ENCODE measurements at places on chromosomes 6 and 20.

DNA sequence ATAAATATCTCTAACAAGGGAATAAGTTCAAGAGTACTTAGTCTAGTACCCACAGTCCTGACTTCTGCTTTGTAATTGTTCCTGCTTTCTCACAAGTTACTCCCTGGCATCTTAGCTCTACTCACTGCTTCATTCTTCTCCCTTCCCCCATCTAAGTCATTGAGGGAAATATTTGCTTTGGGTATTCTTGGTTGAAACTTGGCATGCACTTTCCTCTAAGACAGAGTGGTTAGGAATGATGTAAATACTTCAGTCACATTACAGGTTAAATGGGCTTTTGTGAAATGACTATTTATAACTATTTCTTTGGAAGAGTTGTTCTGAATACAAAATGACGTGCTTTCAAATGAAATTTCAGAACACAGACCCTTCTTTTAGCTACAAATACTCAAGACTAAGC, 67.7 kb upstream of the PLEKHG1 start:
- no peak for DNase-seq

GRCh38 chr6:62371453-62372210, 85.6 kb upstream of the KHDRBS2 start:
- DNase-seq: no peak

DNA sequence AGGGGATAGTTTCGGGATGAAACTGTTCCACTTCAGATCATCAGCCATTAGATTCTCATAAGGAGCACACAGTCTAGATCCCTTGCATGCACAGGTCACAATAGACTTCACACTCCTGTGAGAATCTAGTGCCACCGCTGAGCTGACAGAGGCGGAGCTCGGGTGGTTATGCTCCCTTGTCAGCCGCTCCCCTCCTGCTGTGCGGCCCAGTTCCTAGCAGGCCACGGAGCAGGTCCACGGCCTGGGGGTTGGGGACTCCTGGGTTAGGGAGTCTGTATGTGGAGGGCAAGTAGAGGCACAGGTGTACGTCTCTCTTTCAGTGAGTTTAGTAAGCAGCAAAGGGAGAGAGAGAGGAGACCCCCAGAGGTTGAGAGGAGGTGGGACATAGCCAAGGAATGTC, 30.5 kb upstream of the MDFI start:
- DNase-seq: no peak

DNA sequence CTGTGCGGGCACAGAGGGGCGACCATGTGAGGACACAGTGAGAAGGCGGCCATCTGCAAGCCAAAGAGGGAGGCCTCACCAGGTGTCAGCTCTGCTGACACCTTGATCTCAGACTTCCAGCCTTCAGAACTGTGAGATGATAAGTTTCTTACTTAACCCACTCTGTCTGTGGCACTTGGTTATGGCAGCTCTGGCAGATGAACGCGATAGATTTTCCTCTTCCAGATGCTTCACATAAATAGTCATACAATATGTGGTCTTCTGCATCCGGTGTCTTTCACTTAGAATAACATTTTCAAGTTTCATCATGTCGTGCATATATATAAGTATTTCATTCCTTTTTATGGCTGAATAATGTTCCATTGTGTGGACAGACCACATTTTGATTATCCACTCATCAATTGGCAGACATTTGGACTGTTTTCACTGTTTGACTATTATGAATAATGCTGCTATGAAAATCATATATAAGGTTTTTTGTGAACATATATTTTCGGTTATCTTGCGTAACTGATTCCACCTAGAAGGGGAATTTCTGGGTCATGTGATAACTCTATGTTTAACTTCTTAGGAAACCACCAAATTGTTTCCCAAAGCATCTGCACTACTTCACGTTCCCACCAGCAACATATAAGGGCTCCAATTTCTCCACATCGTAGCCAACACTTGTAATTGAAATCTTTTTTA, 30.2 kb downstream of the PRR18 start:
- DNase-seq: no peak

- no peak for DNase-seq
These were observed 560.0 kb downstream of the TBC1D32 start for GRCh38 chr6:120774275-120774674.

DNA sequence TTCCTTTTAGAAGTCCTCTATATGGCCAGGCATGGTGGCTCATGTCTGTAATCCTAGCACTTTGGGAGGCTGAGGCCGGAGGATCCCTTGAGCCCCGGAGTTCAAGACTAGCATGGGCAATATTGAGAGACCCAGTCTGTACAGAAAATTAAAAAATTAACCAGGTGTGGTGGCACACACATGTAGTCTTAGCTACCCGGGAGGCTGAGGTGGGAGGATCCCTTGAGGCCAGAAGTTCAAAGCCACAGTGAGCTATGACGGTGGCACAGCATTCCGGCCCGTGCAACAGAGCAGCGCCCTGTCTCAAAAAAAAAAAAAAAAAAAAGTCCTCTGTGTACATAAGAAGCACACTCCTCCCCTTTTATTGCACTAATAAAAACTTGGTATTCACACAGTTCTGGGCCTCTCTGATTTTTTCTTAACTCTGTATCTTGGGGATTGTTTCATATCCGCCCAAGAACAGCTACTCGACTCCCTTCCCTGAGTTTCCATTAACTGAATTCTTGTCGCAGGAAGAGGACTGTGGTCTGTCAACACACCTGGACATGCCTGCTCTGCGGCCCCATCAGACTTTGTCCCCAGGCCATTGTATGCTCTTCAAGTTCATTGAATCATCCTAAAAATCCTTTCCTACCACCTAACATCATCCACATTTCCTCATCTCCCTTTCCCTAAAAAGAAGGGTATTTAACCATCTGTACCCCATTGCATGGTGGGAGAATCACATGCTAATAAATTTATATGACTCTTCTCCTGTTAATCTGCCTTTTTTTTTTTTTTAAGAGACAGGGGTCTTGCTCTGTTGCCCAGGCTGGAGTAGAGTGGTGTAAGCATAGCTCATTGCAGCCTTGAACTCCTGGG, 25.9 kb upstream of the PPP1R3G start:
- no peak for DNase-seq

- DNase-seq: no peak
These were observed 378.8 kb downstream of the QKI start for GRCh38 chr6:163793011-163793983.

DNA sequence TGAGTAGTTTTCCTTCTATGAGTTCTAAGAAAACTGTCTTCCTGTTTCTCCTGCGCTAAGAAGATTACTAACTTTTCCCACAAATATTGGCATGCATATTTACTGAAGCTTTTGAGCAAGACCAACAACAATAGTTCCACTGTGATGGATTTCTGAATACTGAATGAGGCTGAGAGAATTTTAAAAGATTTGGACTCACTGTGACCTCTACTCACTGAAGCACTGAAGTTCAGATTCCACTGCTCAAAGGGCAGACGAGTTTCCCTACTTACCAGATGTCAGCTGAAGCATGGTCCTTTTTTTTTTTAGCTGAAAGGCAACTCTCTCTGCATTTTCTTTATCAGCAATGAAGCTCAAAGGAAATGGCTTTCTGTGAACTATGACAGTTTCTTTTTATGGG, 718.5 kb downstream of the RFPL4B start:
- DNase-seq: no peak

GRCh38 chr20:58374906-58375758, 13.9 kb upstream of the VAPB start:
- DNase-seq: peak; percentile 48

GRCh38 chr6:44219053-44219814, 2.5 kb downstream of the MYMX start:
- peak; percentile 77 for DNase-seq

DNA sequence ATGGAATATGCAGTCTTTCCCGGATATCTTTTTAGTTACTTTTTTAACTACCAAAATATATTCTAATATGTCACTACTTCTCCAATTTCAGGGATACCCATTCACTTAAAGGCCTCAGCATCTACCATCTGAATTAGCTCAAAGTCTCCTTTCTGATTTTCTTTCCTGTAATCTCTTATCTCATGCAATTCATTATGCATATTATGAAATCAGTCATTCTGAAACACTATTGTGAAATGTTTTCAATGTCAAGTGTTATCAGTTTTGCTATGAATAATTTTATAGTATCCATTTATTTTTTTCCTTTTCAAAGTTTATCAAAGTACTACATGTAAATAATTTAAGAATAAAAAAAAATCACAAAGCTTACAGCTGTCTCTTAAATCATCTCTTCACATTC, 41.2 kb upstream of the TPBG start:
- no peak for DNase-seq

GRCh38 chr6:45513213-45513618, 135.5 kb upstream of the SUPT3H start:
- no peak for DNase-seq

- DNase-seq: no peak
These were observed 65.5 kb downstream of the LAMA4 start for GRCh38 chr6:112188906-112189305.

DNA sequence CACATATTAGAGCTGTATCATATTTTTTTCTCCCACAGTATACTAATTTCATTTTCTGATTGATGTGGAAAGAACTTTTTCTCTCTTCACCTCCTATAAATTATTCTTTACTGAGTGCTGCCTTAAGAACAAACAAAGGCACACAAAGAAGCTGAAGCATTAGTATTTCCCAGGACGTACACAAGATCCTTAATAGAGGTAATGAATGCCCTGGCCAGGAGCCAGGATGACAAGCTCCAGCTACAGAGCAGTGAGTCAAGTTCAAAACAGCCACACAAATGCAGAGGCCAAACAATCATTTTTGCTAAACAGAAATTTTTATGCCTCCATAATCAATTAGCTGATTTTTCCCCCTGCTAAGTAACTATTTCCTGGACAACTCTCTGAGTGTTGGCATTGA, 639.6 kb downstream of the EPHA7 start:
- no peak for DNase-seq

- no peak for DNase-seq
These were observed 311.3 kb downstream of the CDKAL1 start for GRCh38 chr6:20845592-20845991.

GRCh38 chr20:32370897-32371296, 12.8 kb downstream of the ASXL1 start:
- DNase-seq: no peak

- no peak for DNase-seq
These were observed 101.6 kb upstream of the CEP162 start for GRCh38 chr6:84329077-84329476.

- DNase-seq: peak; percentile 5
These were observed 469.4 kb upstream of the SLC35B3 start for GRCh38 chr6:8904754-8905153.

DNA sequence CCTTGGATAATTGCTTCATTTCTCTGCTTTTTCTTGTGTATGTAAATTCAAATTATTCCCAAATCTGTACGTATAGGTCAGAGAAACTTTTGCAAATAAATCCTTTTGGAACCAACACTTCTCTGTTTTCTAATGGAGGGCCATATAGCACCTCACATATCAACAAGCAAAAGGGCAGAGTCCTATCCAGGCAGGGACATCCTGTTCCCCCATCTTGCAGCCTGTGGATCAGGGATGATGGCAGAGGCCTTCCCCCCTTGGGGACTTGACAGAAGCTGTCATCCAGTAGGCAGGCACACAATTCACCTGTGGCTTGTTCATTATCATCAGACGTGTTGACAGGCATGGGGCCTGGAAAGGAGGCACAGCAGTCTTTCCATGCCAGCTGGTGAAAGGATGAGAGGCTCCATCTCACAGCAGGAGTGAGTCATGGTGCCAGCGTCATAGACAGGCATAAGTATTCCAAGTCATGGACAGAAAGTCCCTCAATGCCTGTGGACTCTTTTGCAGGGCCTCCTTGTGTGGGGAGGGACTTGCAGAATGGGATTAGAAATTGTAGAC, 31.8 kb upstream of the PLEKHG1 start:
- no peak for DNase-seq

DNA sequence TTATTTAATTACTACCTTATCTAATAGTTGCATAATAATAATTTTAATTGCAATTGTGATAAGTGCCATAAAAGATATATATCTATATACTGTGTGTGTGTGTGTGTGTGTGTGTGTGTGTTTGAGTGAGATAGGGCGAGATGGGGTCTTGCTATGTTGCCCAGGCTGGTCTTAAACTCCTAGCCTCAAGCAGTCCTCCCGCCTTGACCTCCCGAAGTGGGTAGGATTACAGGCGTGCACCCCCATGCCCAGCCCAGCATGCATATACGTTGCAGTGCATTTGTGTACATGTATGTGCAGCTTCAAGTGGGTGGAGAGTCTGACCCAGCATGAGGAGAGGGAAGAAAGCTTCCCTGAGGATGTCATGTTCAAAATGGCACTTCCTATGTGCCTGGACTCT, 4.6 kb upstream of the RIMS4 start:
- DNase-seq: no peak

- no peak for DNase-seq
These were observed 225.9 kb upstream of the CITED2 start for GRCh38 chr6:139600343-139600742.

DNA sequence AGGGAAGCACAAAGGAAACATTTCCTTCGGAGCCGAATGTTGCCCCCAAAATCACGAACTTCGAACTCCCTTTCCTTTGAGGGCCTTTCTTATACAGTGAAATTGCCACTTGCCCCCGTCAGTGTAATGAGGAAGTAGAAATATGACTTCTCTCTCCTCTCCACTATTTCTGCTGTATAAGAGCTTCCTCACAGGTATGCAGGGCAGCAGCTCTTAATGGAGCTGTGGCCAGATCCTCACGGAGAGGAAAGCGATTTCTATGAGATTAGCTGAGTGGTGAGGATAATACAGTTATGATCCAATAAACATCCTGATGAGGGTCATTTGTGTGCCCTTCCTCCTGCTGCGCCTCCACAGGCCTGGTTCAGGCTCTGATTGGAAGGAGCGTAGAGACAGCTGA, 10.8 kb upstream of the CPNE5 start:
- no peak for DNase-seq

- DNase-seq: peak; percentile 68
These were observed 132.2 kb downstream of the OGFRL1 start for GRCh38 chr6:71420693-71421328.

DNA sequence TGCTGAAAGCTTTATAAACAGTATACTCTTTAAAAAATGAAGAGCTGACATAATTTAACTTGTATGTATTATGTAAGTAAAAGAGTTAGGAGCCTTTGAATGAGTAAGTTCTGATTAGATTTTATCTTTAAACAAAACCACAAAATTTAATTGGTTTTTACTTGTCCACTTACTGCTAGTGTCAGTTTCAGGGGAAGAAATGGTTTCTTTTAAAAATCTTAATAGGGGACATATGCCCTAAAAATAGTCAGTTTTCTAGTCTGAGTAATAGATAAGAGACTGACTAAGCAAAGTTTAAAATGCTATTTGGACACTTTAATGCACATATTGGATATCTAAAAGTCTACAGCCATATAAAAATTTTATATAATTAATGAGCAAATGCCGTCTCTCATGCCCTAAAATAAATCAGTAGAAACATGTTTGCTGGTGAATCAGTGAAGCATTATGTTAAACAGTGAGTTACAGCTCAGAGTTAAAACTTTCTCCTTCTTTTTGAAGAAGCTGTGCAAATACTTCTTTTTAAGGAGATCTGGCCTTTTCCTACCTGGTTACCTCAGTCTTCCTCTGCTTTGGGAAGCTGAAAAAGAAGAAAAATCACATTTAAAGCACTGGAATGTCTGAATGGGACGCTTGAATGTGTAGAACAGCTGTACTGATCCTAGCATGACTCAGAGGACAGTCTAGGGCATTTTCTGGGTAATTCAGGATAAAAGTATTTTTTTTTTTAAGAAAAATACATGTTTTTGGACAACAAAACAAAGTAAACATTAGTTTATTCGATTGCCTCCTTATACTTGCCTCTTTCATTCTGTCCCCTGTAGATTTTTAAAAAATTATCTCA, 55.3 kb downstream of the CDH26 start:
- DNase-seq: no peak
